Fibroblast of skin of right biceps (primary cell): ENCODE measurements at places on chromosomes 6 and 20.

- DNase-seq, result no peak
These were observed 14.9 kb downstream of the IL17A start for GRCh38 chr6:52201046-52201445.

- DNase-seq, result peak; percentile 27
These were observed 490.0 kb downstream of the GRIK2 start for GRCh38 chr6:101883505-101883904.

DNA sequence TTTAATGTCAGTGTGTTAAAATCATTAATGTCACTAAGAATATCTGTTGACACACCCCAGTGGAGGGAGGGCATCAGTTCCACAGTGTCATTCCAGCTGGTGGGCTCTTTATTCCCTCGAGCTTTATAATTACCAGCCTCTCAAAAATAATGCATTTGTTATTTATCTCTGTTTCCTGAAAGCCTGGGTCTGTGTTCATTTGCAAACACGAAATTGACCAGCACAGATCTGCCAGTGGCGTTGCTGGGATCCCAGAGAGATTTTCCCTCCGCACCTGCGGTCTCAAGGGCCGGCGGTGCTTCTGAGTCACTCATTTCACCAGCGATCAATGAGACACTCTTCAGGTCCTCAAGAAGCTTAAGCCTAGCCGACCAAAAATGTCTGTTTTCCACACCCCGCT, 5.7 kb upstream of the PYGB start:
- no peak for DNase-seq

DNA sequence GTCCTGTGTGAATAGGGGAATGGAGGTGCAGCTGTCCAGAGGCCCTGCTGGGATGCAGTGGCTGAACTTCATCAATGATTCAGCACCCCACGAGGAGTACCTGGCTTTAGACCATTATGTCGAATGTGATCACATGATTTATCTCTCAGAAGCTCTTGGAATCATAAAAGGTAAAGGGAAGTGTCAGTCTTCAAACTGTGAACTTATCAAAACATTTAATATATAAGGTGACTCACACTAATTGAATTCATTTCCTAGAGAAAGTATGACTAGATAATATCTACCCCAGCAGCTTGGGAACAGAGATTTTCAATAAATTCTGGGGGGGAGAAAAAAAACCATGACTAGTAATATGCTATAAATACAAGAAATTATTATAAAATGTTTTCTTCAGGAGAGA, 29.5 kb downstream of the ALDH8A1 start:
- peak; percentile 34 for DNase-seq

GRCh38 chr6:138486249-138487101, 12.8 kb downstream of the NHSL1 start:
- no peak for DNase-seq

GRCh38 chr6:53487080-53487479, 57.8 kb downstream of the GCLC start:
- DNase-seq, result no peak

GRCh38 chr6:11875325-11876109, 96.9 kb upstream of the ADTRP start:
- DNase-seq, result no peak

DNA sequence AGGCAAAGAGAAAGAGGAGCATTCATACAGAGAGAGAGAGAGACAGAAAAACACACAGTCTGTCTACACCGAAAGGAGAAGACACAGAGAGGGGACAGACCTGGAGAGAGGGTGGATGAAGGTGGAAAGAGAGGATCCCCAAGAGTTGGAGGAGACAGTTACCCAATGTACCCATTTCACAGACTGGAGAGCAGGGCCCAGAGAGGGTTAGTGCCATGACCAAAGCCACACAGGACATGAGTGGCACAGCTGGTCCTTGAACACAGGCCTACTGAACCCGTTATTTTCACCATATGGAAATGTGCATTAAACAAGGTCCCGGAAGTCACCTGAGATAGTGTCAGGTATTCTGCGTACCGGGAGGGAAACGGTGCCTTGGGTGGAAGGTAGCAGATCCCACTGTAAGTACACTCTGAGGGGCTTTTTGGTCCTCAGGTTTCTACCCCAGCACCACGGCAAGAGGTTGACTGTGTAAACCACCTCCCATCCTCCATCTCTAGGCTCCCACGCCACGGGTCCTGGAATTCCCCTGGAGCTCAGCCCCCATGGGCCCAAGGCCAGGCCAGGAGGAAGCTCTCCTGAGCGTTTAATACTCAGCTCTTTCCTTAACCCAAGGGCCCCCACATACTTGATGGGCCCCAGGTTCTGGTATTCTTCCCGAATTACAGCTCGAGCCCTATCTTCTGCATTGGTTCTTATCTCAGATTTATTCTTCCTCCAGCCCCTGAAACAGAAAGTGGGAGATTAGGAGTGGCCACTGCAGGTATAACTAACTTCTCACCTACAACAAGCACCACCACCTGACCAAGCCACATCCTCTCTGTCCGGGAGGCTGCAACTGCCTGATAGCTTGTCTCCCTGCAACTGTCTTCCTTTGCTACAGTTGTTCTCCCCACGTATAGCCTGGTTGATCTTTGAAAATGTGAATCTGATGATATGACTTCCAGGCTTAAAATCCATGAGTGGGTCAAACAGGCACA, 38.4 kb upstream of the OCSTAMP start:
- DNase-seq, result no peak

DNA sequence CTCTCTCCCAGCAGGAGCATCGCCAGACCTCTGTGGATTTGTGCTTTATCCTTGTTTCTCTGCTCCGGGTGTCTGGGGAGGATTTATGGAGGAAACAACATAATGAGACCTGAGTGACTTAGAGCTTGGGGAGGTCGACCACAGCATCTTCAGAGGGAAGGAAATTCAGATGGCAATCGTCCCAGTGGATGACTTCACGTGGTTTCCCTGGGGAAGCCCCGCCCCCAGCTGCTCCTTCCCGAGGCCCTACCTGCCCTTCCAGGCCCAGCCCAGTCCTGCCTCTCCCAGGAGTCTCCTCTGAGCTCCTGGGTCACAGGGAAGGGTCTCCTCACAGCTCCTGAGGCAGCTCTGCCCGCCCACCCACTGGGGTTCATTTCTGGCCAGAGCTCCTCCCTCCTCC, 430.3 kb upstream of the SULF2 start:
- peak; percentile 65 for DNase-seq

DNA sequence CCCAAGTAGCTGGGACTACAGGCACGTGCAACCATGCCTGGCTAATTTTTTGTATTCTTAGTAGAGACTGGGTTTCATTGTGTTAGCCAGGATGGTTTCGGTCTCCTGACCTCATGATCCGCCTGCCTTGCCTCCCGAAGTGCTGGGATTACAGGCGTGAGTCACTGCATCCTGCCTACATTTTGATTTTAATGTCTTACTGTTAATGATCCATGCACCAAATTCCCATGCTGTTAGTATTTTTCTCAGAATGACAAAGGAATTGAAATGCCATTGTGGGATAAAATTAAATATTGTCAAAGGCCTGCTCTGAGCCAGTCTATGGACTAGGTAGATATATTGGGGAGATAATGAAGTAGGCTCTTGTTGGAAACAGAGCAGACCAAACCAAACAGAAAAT, 28.2 kb downstream of the CBFA2T2 start:
- DNase-seq, result peak; percentile 87

DNA sequence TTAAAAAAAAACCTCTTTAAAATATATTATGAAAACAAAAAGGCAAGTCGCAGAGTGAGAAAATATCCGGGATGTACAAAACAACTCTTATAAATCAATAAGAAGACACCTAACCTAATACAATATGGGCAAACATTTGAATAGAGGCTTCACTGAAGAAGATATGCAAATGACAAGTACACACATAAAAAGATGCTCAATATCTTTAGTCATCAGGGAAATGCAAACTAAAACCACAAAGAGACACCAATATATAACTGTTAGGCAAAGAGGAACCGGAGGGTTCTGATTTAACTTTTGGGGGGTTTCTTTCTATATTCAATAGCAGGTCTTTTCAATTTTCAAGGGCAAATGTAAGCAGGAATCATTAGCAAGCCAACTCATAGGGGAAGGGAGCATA, 480.7 kb upstream of the SPTLC3 start:
- no peak for DNase-seq

GRCh38 chr6:36389353-36389752, 1.9 kb upstream of the ETV7 start:
- no peak for DNase-seq

GRCh38 chr6:22838345-22838744, 269.0 kb downstream of the HDGFL1 start:
- DNase-seq, result peak; percentile 19

GRCh38 chr6:2054516-2055067, 190.8 kb downstream of the GMDS start:
- no peak for DNase-seq

- DNase-seq, result peak; percentile 44
These were observed 32.9 kb downstream of the NUDT3 start for GRCh38 chr6:34359418-34360158.

DNA sequence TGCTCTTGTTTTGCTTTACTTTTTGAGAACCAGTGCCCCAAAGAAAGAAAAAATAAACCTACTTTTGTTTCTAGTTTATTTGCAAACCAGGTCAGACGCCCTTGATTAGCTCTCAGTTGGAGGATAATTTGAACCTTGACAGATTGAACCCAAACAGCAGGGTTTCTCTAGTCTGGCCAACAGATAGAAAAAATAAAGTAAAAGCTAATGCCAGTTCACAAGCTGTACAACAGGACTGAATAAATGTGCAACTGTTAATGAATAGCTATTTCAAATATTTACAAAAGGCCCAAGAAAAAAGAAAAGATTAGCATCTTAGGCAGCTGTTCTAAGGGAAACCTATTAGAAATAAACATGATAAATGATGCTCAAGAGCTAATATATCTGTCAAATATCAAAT, 331.8 kb downstream of the CDKAL1 start:
- no peak for DNase-seq

DNA sequence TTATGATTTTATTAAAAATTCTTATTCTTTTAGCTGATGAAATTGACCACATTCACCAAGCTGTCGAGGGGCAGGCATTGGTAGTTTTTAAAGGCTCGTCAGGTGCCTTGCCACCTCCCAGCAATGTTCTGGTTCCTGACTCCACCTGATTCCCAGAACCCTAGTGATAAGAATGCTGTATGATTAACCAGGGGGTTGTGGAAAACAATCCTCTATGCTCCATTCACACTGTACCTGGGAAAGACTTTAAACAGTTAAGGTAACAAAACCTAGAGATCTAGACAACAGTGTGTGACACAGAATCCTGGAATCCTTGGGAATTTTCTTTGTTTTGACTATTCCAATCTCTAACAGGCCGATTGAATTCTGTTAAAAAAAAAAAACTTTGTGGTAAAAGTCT, 165.7 kb upstream of the OLIG3 start:
- DNase-seq, result no peak

- peak; percentile 97 for DNase-seq
These were observed 881 bp downstream of the BICRAL start for GRCh38 chr6:42782689-42783176.

DNA sequence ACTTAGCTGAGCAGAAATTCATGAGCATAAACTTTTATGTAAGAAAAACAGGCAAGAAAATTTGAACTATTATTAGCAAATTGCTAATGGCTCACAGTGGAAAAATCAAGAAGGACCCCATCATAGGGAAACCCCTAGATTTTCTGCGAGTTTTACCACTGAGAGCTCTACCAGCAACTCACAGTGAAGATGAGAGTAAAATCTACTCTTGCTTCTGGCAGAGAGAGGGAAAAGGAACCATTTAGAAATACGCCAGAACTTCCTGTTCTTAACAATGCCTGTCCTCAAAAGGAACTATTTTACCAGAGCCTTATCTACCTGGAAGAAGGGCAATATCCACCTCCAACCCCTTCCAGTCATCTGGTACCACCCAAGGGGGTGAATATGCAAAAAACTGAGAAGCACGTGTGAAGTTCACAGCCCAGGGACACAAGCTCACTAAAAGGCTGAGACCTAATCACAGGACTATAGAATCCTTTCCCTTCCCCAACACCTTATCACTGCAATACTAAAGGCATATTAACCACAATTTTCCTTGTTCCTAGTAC, 34.4 kb upstream of the ASF1A start:
- no peak for DNase-seq
